SW480 (cell line): ENCODE measurements at places on chromosomes 12 and 14.

GRCh38 chr12:46933947-46934346 is 108.2 kb upstream of the SLC38A4 start:
- DNase-seq: peak; percentile 58

DNA sequence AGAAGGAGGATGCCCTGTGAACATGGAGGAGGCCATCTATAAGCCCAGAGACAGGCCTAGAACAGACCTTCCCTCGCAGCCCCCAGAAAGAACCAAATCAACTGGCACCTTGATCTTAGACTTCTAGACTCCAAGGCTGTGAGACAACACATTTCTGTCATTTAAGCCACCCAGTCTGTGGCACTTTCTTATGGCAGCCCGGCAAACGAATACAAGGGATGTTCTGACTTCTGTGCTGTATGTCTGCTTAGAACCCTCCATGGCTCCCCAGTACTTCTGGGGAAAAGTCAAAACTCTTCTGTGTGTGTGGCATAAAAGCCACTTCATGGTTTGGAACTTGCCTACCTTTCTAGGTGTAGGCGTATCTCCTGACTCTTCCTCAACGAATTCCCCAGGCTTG is 42.9 kb downstream of the RBM19 start:
- DNase-seq: no peak

DNA sequence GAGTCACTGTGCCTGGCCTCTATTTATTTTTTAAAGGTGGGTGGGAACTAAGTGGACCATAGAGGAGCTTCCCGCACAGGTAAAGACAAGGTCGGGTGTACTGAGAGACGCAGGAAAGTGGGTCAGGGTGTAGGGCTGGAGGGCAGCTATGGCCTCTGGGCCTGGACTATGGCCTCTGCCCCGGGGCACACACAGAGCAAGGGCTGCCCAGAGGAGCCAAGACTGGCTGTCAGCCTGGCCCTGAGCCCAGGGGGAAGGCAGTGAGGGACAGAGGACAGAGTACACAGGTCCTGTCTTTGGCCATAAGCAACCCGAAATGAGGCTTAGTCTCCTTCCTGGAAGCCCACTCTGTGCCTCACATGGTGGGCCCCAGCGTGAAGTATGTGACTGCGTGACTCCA is 102.1 kb upstream of the PRB2 start:
- DNase-seq: no peak

DNA sequence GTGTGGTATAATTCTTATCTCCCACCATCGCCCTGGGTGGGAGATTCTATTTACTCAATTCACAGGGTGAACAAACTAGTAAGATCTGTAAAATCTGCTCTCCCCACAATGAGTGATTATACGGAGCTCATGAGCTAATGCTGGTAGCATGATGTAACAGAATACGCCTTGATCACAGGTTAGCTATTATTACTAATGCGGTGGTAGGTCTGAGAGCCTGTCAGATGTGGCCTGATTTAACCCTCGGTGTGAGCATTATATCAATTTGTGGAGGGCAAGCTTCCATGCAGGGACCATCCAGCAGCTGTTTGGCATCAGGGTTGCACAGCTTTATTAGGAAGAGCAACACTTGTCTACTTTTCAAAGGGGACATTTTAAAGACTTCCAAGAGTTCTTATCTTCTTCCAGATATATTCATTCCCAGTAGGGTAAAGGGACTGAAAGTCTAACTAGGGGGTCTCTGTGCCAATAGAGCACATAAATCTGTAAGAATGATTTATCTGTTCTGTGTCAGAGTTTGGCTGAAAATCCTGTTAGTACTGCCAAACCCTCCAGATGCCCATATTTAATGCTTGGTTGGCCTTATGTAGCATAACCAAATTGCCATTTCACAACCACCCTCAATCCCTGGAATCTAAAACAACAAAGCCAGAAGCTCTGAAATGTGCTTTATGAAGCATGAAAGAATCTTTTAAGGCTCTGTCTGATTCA is 18.7 kb downstream of the TSHR start:
- DNase-seq: no peak

GRCh38 chr12:107760207-107760808 is 629 bp downstream of the PRDM4 start:
- peak; percentile 7 for DNase-seq

DNA sequence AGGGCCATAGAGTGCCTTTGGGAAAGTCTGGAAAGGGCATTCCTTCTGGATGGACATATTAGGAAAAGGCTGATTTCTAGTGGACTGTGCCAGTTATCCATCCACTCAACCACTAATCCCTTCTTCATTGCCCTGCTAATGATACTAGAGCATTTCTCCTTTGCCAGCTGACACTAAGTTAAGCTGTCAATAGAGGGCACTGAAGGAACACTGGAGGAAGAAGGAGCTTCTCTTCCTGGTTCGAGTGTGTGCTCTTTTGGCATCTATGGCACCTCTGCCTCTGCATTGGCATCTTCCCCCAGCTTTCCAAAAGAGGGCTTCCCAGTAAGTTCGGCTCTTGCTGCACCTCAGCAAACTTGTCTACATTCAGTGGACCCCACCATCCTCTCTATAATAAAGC is 165.4 kb downstream of the DERA start:
- DNase-seq: peak; percentile 54

DNA sequence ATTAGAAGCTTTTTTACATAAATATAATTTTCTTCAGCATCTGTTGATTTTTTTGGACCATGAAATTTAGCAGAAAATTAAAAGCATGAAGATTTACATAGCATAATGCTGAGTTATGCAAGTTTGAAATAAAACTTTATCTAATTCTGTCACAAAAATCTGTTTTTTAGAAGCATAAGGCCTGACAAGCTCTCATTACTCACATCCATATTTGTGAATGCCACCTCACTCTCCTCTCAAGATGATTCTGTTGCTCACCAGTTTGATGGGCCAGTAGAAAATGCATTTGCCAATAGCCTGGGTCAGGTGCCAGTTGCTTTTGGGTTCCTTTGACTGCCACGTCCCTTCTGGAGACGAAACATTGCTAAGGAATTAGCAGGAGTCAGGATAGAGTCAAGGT is 181.5 kb upstream of the ATP2B1 start:
- DNase-seq: no peak

- no peak for DNase-seq
Observed at GRCh38 chr14:65422088-65422834, 9.7 kb downstream of the FUT8 start.

DNA sequence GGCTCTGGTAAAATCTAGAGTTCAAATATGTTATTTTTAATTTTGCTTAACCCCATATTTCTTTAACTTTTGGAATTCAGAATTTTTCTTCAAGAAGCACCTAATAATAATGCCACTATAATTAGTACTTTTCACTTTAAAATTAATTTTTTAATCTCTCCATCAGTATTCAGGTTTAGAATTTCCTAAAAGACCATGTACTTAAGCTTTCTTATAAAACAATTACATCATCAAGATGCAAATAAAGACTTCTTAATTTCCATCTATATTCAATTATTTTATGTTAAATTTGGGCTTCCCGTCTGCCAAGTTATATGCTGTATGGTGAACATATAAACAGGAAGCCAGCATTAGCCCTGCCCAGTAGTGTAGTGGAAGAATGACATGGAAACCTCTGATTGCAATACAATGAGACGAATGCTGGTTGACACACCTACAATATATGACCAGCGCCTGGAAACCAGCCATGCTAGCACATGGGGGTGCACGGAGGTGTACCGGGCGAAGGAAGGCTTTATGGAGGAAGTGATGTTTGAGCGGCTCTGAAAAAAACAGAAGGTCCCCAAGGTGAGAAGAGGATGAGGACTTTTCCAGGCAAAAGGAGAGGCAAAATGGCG is 82.2 kb downstream of the LLPH start:
- no peak for DNase-seq

DNA sequence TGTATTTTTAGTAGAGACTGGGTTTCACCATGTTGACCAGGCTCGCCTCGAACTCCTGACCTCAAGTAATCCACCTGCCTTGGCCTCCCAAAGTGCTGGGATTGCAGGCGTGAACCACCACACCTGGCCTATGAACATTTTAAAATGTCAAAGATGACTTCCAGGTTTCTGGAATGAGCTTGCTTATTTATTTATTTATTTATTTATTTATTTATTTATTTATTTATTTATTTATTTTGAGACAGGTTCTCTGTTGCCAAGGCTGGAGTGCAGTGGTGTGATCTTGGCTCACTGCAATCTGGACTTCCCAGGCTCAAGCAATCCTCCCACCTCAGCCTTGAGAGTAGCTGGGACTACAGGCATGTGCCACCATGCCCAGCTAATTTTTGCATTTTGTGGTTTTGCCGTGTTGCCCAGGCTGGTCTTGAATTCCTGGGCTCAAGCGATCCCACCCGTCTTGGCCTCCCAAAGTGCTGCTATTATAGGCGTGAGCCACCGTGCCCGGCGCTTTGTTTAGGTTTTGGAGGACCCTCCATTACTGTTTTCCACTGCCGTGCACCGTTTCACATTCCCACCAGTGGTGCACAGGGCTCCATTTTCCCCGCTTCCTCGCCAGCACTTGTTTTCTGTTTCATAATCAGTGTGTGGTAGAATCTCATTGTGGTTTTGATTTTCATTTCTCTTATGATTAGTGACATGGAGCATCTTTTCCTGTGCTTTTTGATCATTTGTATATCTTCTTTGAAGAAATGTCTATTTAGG is 6.4 kb upstream of the CFAP251 start:
- DNase-seq: no peak

GRCh38 chr14:35988972-35989690 is 163.0 kb downstream of the BRMS1L start:
- peak; percentile 49 for DNase-seq

DNA sequence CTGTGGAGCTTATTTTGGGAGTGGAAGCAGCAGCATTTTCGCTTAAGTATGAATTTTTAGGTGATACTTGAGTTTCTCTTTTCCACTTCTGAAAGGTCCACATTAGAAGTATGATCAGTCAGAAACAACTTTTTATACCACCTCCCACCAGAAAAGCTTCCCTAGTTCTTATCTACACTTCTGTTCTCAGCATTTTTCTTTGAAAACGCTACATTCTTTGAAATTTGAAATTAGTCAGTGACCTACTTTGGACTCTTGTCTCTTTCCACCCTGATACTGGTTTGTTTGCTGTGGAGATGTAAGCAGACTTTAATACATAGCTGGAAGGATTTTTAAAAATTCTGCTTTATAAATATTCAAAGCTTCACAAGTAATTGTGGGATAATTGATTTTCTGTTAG is 22.2 kb downstream of the PCBP2 start:
- DNase-seq: no peak

GRCh38 chr12:107328442-107329133 is 235.2 kb upstream of the CRY1 start:
- DNase-seq: peak; percentile 86

GRCh38 chr12:130281153-130281799 is 56.4 kb upstream of the PIWIL1 start:
- no peak for DNase-seq

- no peak for DNase-seq
Observed at GRCh38 chr14:64758691-64759554, 54.7 kb downstream of the PLEKHG3 start.

GRCh38 chr12:15988983-15989755 is 78.0 kb downstream of the DERA start:
- DNase-seq: no peak

GRCh38 chr12:10213168-10214135 is 775 bp downstream of the GABARAPL1 start:
- peak; percentile 85 for DNase-seq

- no peak for DNase-seq
Observed at GRCh38 chr12:67525617-67525884, 123.0 kb upstream of the DYRK2 start.

DNA sequence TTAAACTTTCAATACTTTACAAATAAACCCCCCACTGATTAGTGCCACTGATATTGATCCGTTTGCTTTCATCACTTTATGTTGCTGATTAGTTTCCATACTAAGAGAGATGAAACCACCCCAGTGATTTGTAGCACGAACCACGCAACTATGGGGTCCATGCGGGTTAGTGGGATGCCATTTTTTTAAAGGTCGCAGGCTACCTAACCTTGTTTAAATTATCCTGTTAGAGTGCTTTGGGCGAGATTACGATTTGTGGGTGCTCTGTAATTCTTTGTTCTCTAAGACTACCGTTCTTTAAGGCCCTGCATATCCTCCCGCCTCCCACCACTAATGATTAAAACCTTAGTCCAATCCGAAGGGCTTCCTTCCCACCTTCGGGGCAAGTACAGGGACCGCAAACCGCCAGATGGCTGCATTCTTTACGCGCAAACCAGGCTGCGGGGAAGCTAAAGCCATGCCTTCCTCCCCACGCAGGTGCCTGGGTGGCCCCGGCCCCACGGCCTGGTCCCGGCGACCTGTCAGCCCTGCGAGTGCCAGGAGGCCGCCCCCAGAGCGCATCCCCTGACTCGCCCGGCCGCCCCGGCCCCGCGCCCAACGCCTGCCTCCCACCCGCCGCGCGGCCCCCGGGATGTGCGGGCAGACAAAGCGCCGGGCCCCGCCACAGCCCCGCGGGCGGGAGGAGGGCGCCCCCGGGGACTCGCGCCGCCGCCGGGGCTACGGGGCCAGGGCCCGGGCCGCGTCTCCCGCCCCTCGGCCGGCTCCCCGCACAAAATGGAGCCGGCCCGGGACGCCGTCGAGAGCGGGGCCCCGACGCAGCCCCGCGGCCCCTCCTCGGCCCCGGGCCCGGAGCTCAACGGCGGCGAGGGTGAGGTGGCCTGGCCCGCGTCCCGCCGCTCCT is 759 bp downstream of the NFYB start:
- peak; percentile 44 for DNase-seq

DNA sequence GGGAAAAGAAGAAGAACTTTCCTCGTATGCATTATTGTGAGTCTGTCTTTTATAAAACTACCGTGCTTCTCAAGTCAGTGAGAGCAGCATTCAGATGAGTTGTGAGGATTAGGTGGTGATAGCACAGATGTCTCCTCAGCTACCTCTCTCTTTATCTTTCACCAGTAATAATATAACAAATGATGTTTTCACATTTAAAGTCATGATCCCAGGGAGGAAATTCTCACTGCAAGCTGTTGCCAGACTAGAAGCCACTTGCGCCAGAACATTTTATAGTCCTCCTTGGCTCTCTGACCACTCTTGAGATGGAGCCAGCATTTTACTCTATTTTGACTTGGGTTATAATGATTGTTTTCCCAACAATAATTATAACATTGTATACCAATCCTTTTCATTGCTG is 443.1 kb downstream of the AEBP2 start:
- DNase-seq: no peak

DNA sequence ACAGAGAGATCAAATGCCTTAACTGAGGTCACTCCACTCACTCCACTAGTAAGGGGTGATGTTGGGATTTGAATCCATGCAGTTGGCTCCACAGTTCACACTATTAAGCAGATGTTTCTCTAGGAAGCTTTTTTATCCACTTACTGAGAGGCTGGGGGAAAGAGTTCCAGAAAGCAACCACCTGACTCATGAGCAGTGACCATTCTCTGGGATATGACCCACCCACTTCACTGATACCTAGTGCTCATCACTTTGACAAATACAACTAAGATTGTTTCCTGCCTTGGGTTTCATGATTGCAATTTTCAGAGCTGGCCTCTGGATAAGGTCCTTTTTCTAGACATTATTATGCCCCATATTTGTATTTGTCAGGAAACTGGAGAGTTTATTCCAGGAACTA is 152.1 kb upstream of the PLEKHG7 start:
- no peak for DNase-seq

DNA sequence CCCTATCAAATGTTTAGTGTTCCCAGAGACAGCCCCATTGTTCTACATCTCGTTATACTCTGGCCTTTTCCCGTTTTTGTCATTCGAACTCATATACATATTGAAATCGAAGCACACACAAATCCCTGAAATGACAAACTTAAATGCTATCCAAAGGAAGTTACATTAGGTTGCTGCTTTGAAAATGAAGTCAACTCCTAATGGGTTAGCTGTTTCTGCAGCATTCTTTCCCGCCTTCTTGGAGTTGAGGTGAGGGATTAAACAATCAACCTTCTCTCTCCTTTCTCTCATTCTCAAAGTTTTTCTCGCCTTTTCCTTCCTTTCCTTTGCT is 642 bp upstream of the PHC1 start:
- no peak for DNase-seq
